ENCODE measurements at places on chromosomes 7 and 10. TPM values are rescaled to one million over a fixed set of nuclear protein-coding genes. Genes with fewer than 3 reads are reported as not detected.

GRCh38 chr10:49001402-49001801 is 61.8 kb upstream of the LRRC18 start:
- no peak for DNase-seq

Gene SFRP5
- total RNA-seq, result 0.76 TPM

Gene BLNK
- 1.4 TPM for total RNA-seq

GRCh38 chr10:88033793-88034192 is 170.4 kb downstream of the PTEN start:
- no peak for DNase-seq

GRCh38 chr10:122549636-122550035 is 10.9 kb upstream of the DMBT1 start:
- no peak for DNase-seq

- DNase-seq, result no peak
These were observed 108.8 kb downstream of the ARL5B start for GRCh38 chr10:18767981-18768380.

GRCh38 chr10:128865436-128866195 is 601.4 kb upstream of the MGMT start:
- no peak for DNase-seq

DNA sequence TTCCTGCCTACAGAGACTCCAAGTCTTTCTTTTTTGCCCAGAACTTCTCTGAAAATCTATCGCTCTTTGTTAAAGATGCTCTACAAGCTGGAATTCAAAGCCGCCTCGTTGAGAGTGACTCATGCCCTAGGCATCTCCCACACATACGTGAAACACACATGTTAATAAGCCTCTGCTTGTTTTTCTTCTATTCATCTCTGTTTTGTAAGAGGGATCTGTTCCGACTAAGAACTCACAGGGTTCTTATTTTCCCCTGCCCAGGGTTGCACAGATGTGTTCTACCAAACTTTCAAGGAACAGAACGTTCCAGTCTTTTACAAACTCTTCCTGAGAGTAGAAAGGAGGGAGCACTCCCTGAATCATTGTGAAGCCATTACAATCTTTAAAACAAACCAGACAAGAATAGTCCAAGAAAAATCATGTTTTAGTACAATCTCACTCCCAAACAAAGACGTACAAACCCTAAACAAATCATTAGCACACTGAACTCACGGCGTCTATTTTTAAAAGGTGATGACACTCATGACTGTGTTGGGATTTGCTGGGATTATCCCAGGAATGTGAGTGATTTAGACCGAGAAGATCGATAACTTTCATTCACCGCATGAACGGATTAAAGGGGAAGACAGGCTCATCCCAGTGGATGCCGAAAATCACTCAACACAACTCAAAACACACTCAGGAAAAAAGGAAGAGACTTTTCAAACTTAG is 55.3 kb upstream of the INPP5A start:
- DNase-seq, result no peak

DNA sequence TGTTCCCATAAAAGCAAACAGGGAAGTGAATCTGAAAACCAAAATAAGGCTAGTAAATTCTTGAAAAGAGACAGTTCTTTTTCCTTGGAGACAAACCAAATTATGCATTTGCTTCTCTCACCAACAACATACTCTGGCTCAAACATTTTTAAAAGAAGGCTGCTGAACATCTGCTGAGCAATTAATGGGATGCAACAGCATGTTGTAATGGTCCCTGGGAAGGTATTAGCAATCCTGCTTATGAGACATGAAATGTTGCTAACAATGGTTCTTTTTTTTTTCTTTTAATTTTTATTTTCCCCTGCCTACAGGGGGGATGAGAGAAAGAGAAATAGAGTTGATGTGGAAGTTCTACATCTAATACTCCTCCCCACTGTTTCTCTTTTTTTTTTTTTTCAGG is 572.1 kb downstream of the SORCS1 start:
- DNase-seq, result no peak

Gene MYH16
- total RNA-seq, result not detected

- no peak for DNase-seq
These were observed 4.8 kb upstream of the FAM24B start for GRCh38 chr10:122884166-122884565.

Gene LRRC18
- not detected for total RNA-seq
